ENCODE measurements at places on chromosomes 1 and 21.
A peak's percentile ranks its signal among the peaks of the same experiment; 100 is the strongest.

- no peak for DNase-seq
Observed at GRCh38 chr1:156458181-156458503, 42.4 kb downstream of the MEF2D start.

GRCh38 chr1:198968866-198969265 is 330.0 kb downstream of the PTPRC start:
- no peak for DNase-seq

- DNase-seq = no peak
Observed at GRCh38 chr1:223775054-223775453, 62.7 kb downstream of the CAPN2 start.

- no peak for DNase-seq
Observed at GRCh38 chr21:15549671-15550070, 180.1 kb upstream of the USP25 start.

GRCh38 chr1:71193153-71193552 is 112.3 kb upstream of the ZRANB2 start:
- no peak for DNase-seq

- no peak for DNase-seq
Observed at GRCh38 chr1:146035048-146035423, 13.5 kb upstream of the HJV start.

DNA sequence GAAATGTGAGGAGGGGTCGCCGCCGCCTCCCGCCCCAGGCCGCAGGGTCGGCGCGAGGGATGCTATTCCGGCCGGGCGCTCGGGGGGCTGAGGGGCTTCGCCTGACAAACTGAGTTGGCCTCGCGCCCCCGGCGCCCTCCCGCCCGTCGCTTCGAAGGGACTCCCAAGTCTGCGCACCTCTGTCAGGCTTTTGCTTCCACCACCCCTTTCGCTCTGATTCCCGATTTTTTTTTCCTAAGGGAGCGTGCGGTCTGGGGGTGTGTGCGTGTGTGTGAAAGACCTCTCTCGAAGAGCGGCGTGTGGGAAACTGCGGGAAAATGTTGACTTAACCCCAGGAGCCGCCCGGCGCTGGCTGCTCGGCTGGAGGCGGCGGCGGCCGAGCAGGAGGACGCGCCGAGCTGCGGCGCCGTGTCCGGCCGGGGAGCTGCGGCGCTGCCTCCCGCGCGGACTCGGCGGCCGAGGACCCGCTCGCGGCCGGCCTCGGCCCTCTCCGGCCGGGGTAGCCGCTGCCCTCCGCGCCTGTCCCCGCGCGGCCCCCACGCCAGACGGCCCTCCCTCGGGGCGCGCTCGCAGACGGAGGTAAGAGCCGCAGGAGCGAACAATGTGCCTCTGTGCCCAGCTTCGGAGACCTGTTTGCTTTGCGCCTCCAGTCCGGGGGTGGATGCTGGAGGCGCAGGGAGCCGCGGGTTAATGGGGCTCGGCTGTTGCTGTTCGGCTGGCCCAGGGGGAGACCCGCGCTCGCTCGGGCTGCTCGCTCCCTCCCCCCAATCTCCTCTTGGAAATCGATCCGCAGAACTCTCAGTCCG is 1.1 kb downstream of the ADGRL2 start:
- DNase-seq = peak; percentile 12

- DNase-seq = no peak
Observed at GRCh38 chr1:82260051-82260450, 459.3 kb downstream of the ADGRL2 start.

GRCh38 chr21:39127506-39127905 is 55.7 kb downstream of the PSMG1 start:
- DNase-seq = no peak

- no peak for DNase-seq
Observed at GRCh38 chr1:212827831-212828278, 19.6 kb downstream of the SPATA45 start.

DNA sequence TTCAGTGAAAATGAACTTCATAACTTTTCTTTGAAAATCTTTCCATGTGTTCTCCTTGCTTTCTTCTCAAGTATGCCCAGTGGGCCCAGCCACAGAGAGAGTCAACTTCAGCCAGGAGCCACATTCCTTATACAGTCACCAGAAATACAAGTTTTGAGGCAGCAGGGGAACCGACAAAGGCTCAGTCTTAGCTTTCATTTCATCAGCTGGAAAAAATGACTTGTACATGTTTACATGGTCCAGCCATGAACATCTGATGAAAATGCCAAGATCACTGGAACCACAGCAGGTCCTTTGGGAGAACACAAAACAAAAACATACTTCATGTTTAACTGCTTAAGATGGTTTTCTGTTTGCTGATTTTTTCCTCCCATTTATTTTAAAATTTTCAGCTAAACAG is 72.5 kb downstream of the SYDE2 start:
- no peak for DNase-seq

DNA sequence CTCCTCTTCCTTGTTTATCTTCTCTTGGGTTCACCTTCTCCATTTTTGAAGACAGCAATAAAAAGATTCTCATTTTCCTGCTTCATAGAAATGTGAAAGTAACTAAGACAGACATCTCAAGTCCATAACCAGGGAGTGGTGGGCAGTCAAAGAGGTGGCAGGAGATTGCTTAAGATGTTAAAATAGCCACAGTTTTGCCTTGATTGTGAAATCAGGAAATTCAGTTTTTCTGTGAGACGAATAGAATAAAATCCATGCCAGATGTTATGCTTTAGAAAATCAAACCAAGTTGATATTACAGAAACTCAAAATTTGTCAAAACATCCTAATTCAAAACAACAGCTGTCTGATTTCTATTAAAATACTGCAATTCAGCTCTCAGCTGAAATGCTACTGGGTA is 57.2 kb downstream of the TNN start:
- no peak for DNase-seq

DNA sequence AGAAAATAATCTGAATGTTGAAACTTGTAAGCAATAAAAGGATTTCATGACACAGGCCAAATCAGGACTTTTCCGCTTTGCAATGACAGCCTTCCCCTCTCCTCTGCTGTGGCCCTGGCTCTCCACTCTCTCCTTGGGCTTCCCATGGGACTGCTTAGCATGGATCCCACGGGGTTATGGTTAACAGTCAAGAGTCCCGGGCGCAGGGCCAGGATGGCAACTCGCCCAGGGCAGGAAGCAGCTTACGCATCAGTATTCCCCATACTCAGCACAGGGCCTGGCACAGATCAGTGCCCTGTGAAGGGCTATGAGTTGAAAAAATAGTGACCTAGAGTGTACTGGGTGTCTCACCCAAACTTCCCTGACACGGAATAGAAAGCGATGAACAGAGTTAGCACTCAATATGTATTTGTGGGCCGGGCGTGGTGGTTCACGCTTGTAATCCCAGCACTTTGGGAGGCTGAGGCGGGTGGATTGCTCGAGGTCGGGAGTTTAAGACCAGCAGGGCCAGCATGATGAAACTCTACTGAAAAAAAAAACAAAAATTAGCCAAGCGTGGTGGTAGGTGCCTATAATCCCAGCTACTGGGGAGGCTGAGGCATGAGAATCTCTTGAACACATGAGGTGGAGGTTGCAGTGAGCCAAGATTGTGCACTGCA is 29.1 kb upstream of the GRHL3 start:
- peak; percentile 96 for DNase-seq

DNA sequence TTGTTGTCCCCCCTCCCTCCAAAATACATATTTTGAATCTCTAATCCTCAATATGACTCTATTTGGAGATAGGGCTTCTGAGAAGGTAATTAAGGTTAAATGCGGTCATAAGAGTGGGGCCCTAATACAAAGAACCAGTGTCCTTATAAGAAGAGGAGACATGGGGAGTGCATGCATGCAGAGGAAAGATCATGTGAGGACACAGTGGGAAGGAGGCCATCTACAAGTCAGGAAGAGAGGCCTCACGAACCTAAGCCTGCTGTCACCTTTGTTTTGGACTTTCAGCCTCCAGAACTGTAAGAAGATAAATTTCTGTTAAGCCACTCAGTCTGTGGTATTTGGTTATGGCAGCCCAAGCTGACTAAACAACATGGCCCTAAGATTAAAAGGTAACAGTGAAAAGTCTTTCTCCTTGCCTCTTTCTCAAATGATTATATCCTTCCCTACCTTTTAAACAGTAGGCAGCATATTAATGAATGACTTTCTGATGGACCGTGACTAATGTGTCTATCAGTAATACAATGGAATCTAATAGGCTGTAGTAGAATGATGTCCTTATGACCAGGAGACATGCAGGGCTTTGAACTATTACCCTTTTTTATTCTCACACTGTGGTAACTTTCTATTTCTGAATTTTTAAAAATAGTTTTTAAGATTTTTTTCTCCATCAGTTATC is 40.6 kb upstream of the ST6GALNAC3 start:
- DNase-seq = no peak

DNA sequence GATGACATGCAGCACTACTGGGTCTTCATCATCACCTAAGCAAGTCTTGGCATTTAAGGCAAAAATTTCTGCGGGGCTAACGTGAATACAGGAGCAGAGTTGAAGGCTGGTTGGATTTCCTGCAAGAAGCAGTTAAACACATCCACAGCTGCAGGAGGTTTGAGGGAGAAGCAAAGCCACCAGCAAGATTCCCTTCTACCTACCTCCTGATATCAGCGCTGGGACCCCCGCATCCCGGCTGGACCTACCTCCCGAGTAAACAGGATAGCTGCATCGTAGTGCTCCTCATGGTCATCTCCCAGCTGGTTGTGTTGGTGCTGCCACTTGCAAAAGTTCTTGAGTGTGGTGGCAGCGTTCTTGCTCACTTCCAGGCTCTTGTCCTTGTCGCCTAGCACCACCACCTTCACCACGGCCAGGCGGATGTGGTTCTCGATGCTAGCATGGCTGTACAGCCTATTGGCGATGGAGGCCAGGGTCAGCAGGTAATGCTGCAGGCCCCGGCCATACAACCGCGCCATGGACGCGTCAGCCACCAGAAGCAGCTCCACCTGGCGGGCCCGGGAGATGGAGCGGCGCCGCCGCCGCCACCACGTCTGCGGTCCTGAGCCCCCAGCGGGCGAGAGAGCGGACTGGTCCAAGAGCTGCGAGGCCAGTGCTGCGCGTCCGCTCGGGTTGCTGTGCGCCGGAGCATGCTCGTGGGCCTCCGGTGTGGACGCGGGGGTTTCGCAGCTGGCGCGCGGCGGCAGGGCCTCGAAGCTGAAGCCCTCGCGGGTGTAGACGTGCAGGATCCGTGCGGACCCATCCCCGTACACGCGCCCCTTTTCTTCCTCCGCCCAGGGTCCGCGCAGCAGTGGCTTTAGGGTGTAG is 1.6 kb downstream of the ADAMTS5 start:
- DNase-seq = no peak

GRCh38 chr1:22275626-22276395 is 132.9 kb upstream of the WNT4 start:
- no peak for DNase-seq

DNA sequence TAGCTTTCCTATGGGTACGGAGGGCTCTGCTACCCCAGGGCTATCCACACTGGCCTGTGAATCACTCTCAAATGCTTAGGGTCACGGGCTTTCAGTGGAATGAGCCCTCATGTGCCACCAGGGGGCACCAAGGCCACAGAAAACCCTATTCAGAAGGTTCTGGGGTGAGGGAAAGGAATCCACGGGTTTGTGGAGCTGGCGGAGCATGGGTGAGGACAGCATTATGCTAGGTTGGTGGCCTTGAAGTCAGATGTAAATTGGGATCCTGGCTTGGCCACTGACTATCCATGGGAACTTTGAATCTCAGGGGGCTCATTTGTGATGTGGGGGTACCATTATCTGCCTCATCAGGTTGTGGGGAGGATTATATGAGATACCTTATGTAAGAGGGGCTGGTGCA is 5.1 kb upstream of the LAMTOR5 start:
- DNase-seq = peak; percentile 2

DNA sequence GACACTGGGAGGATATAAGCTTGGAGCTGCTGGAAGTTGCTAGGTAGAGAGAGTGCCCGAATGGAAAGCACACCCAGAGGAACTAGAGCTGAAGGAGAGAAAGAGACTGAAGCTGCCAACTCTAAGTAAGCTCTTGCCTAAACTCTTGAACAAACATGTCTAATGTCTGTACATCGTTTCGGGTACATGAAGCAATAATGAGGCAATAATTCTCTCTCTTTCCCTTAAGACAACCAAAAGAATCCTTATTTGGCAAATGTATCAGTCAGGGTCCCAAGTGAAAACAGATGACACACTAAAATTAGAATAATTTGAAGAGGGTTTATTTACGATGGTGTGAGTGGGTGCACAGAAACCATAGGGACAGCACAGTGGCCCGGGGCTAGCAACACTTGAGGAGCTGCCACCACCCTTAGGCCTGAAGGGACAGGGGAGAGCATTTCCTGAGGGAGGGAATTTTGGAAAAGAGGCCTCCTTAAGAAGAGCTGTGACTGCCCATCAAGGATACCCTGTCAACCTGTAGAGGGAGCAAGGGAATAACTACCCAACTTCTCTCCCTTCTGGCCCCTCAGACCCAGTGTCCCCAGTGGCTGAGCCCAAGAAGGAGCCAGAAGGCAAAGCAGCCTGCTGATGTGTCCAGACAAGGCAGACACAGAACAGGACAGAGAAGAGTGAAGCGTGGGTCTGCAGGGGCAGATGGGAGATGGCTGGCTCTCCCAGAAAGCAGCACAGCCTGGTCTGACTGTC is 36.1 kb upstream of the KHDRBS1 start:
- no peak for DNase-seq

- no peak for DNase-seq
Observed at GRCh38 chr1:167676205-167676915, 45.4 kb upstream of the MPZL1 start.

DNA sequence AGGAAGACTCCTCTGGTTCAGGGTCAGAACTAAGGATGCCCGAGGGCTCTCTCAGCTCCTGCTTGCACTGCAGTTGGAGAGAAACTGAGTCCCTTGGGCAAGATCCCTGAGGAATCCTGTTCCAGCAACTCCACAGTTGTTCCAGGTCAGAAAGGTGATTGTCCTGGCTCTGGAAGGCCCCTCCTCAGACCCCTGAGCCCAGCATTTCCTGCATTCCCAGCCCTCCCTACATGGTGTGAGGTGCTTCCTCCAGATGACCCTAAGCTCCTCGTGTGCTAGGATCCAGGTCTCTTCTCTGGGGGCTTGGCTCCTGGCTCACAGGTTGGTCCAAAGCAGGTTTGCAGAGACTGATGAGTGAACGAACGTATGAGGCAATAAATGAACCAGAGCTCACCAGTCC is 11.5 kb downstream of the LDLRAD1 start:
- no peak for DNase-seq

GRCh38 chr1:199113265-199113869 is 474.5 kb downstream of the PTPRC start:
- DNase-seq = no peak

DNA sequence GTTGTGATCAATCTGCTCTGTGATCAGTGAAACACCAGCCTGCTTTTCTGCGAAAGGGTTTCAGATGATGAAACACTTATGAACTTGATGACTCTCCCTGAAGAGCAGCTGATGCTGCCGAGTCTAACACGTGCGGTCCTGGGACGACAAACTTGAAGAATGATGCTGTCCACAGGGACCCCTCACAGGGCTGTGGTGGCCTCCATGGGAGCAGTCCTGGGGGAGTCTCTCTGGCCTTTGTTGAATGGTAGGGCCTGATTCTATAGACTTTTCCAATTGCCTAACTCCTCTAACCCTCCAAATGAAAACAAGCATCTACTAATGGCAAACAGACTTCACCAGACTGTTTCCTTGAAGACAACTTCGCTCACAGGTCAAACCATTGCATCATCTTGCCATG is at the start of gene OR2T10:
Gene OR2T10 (minus strand): TSS at position 112 of the 400 bp plus-strand sequence. CDS start 3,932 bp downstream, outside the sequence.
- DNase-seq = no peak

Data from DMS79 (cell line).